ENCODE measurements at places on chromosomes 13 and 19.

- DNase-seq, result no peak
Measured at GRCh38 chr19:10201176-10201575, 6.4 kb upstream of the DNMT1 start.

DNA sequence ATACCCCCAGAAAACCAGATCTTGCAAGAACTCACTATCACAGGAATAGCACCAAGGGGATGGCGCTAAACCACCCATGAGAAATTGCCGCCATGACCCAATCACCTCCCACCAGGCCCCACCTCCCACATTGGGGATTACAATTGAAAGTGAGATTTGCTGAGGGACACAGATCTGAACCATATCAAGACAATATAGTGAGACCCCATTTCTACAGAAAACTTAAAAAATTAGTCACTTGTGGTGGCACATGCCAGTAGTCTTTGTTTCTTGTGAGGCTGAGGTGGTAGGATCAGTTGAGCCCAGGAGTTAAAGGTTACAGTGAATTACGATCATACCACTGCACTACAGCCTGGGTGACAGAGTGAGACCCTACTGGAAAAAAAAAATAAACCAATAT lies 9.7 kb downstream of the DNAJC15 start:
- no peak for DNase-seq

DNA sequence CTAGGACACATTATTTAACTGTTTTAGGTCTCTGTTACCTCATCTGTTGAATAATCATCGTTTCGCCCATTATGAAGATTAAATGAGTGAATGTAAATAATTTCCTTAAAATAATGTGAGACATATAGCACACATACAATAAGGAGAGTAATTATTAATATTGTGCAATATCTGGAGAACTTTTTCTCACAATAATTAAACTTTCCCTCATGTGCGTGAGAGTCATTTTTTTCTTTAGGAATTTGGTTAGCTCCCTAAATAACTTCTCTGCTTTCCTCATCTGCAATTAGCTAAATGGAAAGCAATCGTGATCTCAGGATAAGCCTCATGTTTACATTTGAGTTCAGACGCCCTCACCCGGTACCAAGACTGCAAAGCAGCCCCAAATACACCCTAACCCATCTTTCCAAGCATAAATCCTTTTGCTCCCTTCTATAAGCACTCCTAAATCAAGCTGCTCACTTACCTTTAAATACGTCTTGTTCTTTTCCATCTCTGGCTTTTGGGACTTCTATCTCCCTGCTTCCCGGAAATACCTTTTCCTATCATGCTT lies 78.8 kb downstream of the MZT1 start:
- no peak for DNase-seq

- peak; percentile 97 for DNase-seq
Measured at GRCh38 chr19:12789904-12790619, 1.2 kb upstream of the JUNB start.

- peak; percentile 69 for DNase-seq
Measured at GRCh38 chr19:38251564-38252051, 4.6 kb downstream of the PPP1R14A start.

GRCh38 chr13:113857531-113858195 lies 6.2 kb downstream of the GAS6 start:
- no peak for DNase-seq

DNA sequence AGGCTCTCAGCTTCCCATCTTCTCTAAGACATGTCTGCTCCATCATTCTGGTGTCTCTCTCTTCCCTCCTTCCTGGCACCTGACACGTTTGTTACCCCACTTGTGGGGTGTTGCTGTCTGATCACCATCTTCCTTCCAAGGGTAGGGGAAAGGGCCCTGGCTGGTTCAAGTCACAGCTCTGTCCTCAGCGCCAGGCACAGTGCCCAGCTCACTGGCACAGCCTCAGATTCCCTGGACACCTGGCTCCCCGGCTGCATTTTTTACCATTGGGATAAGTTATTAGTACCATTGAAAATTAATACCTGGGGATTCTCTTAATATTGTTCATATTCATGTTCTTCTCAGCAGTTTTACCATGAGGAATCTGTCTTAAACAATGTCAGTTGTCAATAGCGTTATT lies 50.8 kb upstream of the LDLR start:
- no peak for DNase-seq

DNA sequence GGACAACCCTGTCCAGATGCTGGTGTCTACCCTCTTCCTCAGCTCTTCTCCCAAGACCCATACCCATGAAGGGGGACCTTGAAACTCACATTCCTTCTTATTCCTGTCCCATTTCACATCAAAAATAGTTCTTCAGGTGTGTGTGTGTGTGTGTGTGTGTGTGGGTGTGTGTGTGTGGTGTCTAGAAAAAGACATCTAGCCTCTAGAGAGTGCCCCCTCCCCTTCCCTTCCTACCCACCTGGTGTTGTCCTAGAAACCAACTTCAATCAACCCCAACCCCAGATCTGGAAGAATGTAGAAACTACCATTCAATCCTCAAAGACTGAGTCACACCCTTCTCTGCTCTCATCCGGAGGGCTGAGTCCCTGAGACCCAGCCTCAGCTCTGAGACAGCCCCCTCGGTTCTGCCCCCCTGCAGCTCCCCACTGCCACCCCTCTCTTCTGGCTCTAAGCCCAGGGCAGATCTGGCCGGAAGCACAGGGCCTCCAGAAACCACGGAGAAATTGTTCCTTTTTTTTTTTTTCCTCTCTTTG lies 3.5 kb downstream of the KCNN4 start:
- no peak for DNase-seq

GRCh38 chr13:39773833-39774232 lies 118.4 kb downstream of the COG6 start:
- DNase-seq, result no peak

DNA sequence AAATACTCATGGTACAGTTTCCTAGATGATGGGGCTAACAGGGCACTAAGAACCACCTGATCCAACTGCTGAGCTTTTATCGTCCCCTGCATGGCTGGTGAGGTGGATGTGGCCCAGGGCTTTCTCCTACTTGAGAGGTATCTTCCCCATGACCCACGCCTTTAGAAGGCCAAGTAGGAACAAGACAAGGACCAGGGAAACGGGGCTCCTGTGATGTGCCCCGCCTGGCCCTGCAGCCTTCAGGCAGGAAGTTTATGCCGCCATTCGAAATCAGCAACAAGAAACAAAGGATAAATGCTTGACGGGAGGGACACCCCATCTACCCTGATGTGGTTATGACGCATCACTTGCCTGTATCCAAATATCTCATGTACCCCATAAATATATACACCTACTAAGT lies 4.1 kb downstream of the NLRP13 start:
- no peak for DNase-seq

- DNase-seq, result no peak
Measured at GRCh38 chr13:72960541-72960940, 98.3 kb upstream of the KLF5 start.

- peak; percentile 99 for DNase-seq
Measured at GRCh38 chr19:7920519-7921301, 572 bp downstream of the SNAPC2 start.

DNA sequence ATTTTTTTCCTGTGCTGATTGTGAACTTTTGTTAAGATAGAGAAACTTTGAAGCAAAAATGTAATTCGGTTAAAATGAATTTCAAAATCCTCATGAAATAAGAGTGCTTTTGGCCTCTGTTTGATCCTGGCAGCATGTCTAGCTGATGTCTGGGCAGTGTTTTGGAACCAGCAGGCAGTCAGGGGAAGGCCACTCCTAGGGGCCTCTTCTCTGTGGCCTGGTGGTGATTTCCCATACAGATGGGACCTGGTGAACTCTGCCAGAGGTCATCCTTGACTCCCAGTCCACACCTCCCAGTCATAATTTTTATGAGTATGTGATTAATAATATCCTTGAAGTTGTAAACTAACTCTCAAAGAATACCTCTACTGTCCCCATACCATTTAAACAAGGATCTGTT lies 226.6 kb downstream of the PCCA start:
- no peak for DNase-seq

- DNase-seq, result no peak
Measured at GRCh38 chr13:103810026-103810425, 743.8 kb upstream of the SLC10A2 start.

- peak; percentile 33 for DNase-seq
Measured at GRCh38 chr19:50500060-50500752, 10.8 kb downstream of the JOSD2 start.

- DNase-seq, result no peak
Measured at GRCh38 chr19:14139944-14140343, 3.6 kb upstream of the ASF1B start.

DNA sequence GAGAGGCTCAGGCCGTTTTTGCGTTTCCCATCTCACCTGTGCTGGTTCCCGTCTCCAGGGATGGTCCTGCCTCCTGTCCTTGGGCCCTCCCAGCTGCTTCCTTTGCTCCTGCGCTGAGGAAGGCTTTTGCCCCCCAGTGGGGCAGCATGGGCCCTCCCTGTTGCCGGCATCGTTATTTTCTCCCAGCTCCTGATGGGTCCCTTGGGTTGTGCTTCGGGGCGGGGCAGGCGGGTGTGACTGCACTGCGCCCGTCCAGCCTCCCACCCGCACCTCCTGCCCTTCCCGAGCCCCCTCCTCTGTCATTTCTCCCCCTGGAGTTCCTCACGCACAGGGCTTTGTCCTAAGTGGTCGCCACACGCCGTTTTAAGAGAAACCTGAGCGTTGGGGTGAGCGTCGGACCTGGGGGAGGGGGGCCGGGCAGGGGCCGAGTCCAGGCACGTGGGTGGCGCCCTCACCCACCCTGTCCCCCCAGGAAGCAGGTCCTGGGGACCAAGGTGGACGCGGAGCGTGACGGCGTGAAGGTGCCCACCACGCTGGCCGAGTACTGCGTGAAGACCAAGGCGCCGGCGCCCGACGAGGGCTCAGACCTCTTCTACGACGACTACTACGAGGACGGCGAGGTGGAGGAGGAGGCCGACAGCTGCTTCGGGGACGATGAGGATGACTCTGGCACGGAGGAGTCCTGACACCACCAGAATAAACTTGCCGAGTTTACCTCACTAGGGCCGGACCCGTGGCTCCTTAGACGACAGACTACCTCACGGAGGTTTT lies 2.8 kb upstream of the GZMM start:
- no peak for DNase-seq

DNA sequence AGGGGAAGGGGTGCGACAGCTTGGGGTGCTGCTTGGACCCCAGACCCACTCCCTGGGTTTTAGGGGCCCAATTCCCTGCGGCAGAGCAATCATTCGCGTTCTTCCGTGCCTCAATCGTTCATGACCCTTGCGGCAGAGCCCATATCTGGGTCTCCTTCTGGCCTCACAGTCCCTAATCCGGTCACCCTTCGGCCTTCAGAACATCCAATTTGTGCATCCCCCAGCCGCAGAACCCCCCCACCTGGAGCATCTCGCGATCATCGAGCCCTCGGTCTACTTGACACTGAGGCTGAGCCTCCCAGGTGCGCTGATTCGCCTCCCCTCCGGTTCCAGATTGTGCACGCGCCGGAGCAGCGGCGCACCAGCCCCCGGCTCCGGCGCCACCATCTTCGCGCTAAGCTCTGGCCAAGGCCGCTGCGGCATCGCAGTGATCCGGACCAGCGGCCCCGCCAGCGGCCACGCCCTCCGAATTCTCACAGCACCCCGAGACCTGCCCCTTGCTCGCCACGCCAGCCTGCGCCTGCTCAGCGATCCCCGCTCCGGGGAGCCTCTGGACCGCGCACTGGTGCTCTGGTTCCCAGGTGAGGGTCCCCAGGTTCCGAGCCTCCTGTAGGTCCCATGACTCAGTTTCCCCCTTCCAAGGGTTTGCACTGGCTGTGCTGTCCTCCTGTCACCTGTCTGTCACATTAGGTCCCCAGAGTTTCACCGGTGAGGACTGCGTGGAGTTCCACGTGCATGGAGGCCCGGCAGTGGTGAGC lies 501 bp downstream of the GTPBP3 start:
- no peak for DNase-seq

GRCh38 chr13:114122591-114123211 lies 9.7 kb downstream of the RASA3 start:
- peak; percentile 28 for DNase-seq

GRCh38 chr13:34165158-34165557 lies 347.2 kb downstream of the RFC3 start:
- DNase-seq, result no peak

DNA sequence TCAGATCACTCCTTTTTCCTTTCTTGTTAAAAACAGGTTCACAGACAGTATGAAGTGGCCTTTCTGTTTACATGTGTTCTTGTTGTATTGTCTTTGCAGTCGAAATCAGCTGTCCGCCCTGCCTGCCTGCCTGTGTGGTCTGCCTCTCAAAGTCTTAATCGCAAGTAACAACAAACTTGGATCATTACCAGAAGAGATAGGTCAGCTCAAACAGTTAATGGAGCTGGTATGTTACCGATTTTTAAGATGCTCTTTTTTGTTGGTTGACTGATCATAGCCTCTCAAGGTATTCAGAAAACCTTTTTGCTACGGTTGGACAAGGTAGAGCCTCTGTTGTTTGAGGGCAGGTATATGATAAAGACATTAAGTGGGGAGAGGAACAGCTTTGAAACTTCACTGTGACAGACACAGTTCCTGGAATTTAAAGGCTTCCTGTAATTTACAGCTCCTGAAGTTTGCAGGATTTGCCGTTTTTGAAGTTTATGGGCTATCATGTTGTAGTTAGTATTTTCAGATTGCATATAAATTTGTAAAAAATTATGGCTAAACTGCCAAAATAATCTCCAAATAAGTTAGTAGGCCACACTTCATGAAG lies 116.1 kb downstream of the LRCH1 start:
- no peak for DNase-seq

DNA sequence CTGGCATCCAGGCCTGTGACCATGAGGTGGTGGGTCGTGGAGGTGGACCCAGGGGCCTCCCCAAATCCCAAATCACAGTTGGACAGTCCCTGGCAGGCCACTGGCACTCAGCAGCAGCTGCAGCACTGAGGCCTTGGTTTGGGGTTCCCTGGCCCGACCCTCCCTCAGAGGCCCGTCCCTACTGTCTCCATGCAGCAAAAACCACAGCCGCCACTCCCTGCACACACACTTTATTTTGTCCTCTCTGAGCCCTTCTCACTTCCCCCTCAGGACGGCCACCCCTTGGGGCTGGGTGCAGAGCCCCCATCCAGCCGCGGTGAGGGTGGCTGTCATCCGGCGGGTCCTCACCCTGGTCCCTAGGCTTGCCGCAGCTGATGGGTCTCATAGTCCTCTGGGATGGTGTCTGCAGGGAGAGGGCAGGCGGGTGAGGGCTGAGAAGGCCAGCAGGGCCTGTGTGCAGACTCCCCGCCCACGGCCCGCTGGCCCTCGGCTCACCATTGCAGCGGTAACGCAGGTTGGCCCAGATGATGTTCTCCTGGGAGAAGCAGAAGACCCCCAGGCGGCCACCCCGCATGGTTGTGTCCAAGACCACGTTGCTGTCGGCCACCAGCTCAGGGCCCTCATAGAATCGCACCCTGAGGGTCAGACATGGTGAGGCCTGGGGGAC lies 8.4 kb downstream of the COMP start:
- DNase-seq, result no peak

DNA sequence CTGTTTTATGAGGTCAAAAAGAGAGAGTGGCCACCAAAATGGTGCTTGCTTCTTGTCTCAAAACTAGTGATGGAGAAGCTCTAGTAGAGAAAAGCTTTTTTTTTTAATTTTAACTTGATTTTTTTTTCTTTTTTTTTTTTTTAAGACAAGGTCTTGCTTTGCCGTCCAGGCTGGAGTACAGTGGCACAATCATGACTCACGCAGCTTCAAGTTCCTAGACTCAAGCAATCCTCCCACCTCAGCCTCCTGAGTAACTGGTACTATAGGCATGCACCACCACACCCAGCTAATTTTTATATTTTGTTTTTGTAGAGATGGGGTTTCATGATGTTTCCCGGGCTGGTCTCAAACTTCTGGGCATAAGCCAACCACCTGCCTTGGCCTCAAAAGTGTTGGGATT lies 279.0 kb downstream of the TBC1D4 start:
- DNase-seq, result no peak

GRCh38 chr19:2475702-2476450 lies at the start of gene GADD45B:
Gene GADD45B, plus strand, starts transcription at chr19:2476127. Its CDS starts 232 bp downstream, at chr19:2476359.
- peak; percentile 96 for DNase-seq
